ENCODE measurements at places on chromosomes 13 and 19. TPM values are rescaled to one million over a fixed set of nuclear protein-coding genes. Genes with fewer than 3 reads are reported as not detected.

- DNase-seq, result no peak
Observed at GRCh38 chr19:56167064-56167578, 8.7 kb upstream of the GALP start.

DNA sequence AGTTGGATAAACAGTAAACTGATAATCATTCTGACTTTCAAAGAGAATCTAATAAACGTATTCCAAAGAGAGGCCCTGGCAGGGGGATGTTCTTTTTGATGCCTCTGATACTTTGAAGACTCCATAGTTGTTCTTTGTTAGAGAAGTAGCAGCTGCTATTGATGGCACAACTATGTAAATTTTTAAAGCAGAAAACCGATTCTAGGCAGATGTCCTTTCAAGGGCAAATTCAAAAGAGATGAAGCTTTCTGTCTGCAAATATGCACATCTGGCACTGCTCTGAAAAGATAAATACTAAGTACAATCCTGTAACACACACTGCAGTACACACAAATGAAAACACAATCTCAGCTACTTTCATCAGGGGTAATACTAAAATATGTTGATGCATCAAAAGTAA lies 250.1 kb downstream of the VWA8 start:
- DNase-seq, result no peak

DNA sequence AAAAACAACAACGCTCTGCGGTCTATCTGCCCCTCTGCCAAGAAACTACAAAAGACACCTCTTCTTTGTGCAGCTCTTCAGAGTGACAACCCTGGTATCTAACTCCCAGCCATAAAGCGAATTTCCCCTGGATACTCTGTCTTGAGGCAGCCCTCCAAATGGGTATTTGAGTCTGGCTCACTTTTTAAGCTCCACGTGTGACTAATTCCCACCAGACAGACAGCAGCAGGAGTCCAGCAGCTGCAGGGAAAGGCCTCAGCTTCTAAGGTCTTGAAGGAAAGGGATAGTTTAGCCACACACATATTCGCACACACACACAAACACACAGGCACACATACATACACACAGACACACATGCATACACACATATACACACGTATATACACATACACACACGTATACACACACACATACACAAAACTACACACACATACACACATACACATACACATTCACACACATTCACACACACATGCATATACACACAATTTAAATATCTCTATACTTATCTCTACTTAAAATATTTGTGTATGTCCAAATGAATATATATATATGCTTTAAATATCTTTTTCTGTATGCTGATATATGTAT lies 188.8 kb downstream of the TSHZ3 start:
- no peak for DNase-seq

The SBSN gene
- total RNA-seq, result not detected

The ZNF439 gene
- 16.3 TPM for total RNA-seq

DNA sequence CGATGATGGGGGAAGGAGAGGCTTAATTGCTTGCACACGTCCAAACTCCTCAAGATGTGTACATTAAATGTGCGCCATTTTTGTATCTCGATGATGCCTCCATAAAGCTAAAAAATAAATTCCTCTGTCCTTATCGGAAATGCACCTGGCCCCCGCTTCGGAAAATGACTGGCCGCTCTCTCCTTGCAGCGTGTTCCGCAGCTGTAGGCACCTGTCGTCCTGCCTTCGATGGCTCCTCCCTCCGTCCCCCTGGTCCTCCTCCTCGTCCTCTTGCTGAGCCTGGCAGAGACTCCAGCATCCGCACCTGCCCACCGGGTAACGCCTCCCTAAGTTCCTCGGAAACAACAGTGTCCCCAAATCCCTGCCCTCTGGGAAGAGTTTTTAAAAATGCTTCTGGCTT lies 1.1 kb downstream of the GALP start:
- no peak for DNase-seq

GRCh38 chr13:76846363-76846762 lies 39.8 kb downstream of the KCTD12 start:
- DNase-seq, result no peak

GRCh38 chr13:80559944-80560343 lies 219.0 kb upstream of the SPRY2 start:
- DNase-seq, result no peak

- DNase-seq, result no peak
Observed at GRCh38 chr13:74015137-74015536, 119.1 kb downstream of the KLF12 start.

DNA sequence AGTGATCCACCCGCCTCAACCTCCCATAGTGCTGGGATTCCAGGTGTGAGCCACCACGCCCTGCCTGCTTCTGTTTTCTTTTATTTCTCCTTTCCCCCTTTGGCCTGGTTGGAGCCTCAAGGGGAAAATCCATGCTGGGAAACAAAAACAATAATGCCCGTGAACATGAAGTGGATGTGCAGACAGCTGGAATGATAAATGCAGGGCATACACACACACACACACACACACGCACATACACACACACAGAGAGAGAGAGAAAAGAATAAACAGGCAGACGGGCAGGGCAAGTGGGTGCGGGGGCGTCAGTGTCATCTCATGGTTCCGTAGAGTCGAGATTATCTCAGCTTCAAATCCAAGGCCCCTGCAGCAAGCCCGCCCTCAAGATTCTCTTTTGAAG lies 4.4 kb upstream of the PLEKHF1 start:
- no peak for DNase-seq

The RETN gene
- not detected for total RNA-seq

The MBD3L2 gene
- total RNA-seq, result not detected

- no peak for DNase-seq
Observed at GRCh38 chr19:40642757-40643305, 41.7 kb downstream of the LTBP4 start.

DNA sequence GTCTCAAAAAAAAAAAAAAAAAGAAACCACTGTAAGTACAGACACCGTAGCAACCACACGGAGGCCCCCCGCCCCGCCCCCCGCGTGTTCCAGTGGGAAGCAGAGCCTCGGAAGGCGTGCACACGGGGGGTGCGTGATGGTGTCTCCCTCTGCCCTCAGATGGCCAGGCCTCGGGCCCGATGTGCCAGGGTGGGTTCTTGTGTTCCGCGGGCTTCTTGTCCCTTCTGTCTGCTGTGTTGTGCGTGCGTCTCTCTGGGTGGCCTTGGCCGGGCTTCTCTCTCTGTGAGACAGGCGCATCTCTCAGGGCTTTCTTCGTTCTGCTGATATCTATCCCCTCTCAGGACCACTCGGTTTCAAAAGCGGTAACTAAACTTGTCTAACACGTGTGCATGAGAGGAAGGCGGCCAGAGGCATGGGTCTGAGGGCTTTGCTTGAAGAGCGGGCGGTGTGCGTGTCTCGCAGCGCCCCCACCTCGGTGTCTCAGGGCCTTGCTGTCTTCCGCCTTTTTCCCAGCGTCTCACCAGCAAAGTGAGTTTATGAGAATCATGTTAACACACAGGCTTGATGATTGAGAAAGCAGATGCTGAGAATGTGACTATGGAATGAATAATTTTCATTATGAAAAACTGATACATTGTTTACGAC lies 12.6 kb downstream of the ATP11A start:
- DNase-seq, result no peak

Data from mucosa of gallbladder (tissue), 1 donor.